ENCODE measurements at places on chromosomes 5 and 9. TPM values are rescaled to one million over a fixed set of nuclear protein-coding genes. Genes with fewer than 3 reads are reported as not detected.

The TMEM252 gene
- total RNA-seq, result not detected

The PCDHGB5 gene
- total RNA-seq, result not detected

The PCDHA8 gene
- not detected for total RNA-seq

The SPATA31E1 gene
- total RNA-seq, result not detected

The IFNA2 gene
- total RNA-seq, result not detected

The ALDOB gene
- not detected for total RNA-seq

DNA sequence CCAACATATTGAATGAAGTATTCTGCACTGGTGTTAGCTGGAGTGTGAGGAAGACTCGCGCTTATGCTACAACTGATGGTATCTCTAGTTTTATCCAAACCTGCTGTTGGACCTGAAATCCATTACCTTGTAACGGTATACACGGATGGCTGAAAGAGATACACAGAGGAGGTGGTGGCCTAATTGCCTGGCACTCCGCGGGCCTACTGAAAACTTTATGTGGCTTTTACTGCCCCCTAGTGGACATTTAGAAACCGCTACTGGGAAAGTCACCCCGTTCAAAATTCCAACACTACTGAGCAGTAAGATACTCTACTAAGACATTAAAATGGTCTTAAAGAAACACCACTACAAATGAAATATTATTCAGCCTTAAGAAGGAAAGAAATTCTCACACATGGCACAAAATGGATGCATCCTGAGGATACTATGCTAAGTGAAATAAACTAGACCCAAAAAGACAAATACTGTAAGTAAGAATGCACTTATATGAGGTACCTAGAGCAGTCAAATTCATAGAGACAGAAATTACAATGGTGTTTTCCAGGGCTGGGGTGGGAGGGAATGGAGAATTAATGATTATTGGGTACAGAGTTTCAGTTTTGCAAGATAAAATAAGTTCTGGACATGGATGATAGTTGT, 100.4 kb downstream of the TTLL11 start:
- peak; percentile 67 for DNase-seq
- H3K36me3 ChIP-seq, result peaks cover 3% of the 10 kb centered on the region
- no peak overlapping the region for H3K27ac ChIP-seq
- no peak overlapping the region for H3K4me3 ChIP-seq

- no peaks in the 10 kb centered on the region for H3K36me3 ChIP-seq
- no peak for DNase-seq
Measured at GRCh38 chr5:73067213-73067612, 53.2 kb upstream of the TMEM171 start.

DNA sequence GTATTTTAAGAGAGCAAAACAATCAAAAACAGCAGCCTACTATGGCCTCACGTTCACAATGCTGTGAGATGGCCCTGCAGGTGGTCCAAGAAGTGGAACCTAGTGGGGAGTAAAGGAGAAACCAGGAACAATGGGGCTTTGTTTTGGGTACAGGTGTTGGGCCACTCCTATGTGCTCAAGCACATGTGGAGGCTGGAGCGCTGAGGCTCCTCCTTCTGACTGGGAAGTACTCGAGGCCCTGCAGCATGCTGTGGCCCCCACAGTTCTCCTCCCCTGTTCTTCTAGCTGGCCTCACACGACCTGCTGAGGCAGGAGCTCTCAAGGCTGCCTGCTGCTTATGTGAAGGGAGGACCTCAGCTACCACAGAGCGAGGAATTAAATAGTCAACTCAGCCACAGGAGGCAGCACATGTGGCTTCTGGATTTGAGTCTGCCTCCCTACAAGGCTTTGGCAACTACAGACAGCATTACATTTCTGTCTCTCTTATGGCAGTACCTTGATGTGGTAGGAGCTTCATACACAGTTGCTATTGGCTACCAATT, 482.3 kb downstream of the SPOCK1 start:
- H3K27me3 ChIP-seq, result no peaks in the 10 kb centered on the region
- H3K4me1 ChIP-seq, result no peaks in the 10 kb centered on the region
- no peak for DNase-seq
- no peaks in the 10 kb centered on the region for H3K36me3 ChIP-seq
- H3K27ac ChIP-seq, result no peak overlapping the region

GRCh38 chr5:156621719-156622118, 228.4 kb upstream of the PPP1R2B start:
- H3K4me1 ChIP-seq, result no peaks in the 10 kb centered on the region
- no peak for DNase-seq
- no peak overlapping the region for H3K4me3 ChIP-seq
- H3K36me3 ChIP-seq, result no peaks in the 10 kb centered on the region
- H3K27ac ChIP-seq, result no peak overlapping the region

DNA sequence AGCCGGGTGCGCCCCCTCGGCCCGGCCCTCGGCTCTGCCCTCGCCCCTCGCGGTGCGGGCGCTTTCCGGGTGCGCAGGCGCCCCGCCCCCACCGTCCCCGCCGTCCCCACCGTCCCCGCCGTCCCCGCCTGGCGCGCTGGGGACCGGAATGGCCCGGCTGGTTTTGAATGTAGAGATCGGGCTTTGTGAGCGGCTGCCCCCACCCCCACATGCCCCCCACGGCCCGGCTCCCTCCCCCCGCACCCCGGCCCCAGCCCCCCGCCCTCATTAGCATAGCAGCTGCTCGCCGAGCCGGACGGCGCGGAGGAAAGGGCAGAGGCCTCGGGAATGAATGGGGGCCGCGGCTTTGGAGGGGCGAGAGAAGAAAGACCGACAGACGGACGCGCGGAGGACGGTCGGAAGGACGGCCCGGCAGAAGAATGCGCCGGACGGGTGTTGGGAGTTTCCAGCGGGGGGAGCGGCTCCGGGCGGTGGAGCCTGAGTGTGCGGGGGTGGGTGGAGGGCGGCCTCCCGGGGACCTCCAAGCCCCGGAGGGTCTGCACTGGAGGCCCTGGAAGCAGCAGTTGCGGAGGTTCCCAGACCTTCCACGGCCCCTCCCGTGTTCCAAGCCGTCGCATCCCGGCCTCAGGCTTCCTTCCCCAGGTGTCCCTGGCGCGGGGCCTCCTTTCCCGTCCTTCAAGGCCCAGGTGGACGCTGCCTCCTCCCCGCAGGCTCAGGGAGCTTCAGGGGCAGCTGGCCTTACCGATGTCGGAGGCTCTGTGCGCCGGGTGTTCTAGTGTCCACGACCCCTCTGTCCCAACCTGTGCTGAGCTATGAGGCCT, 6.0 kb downstream of the NRARP start:
- H3K27me3 ChIP-seq, result peaks cover 41% of the 10 kb centered on the region
- H3K27ac ChIP-seq, result no peak overlapping the region
- H3K4me1 ChIP-seq, result peaks cover 5% of the 10 kb centered on the region

- H3K4me1 ChIP-seq, result no peaks in the 10 kb centered on the region
- DNase-seq, result no peak
- no peaks in the 10 kb centered on the region for H3K27me3 ChIP-seq
Measured at GRCh38 chr5:93120771-93121170, 460.2 kb downstream of the NR2F1-AS1 start.
